Smooth muscle cell of the umbilical artery (primary cell): ENCODE measurements at places on chromosomes 5 and 9. TPM values are rescaled to one million over a fixed set of nuclear protein-coding genes. Genes with fewer than 3 reads are reported as not detected.

Gene FOXD4
- under 0.01 and 0.09 TPM in 2 replicates for total RNA-seq

Gene SLC4A9
- total RNA-seq = not detected in 2 replicates

Gene SYK
- total RNA-seq = not detected in 2 replicates

Gene GRM6
- total RNA-seq = not detected in 2 replicates

Gene FOXI1
- not detected in 2 replicates for total RNA-seq

Gene NRARP
- 0.18 and 0.30 TPM in 2 replicates for total RNA-seq

Gene PCDHGA12
- total RNA-seq = 16.3 and 33.7 TPM in 2 replicates

Gene COL5A1
- total RNA-seq = 1,286 and 1,941 TPM in 2 replicates

Gene SV2C
- not detected in 2 replicates for total RNA-seq

Gene TMEM252
- total RNA-seq = not detected in 2 replicates

Gene ADGRV1
- total RNA-seq = 0.14 and 0.89 TPM in 2 replicates

Gene PARP8
- 20.7 and 22.3 TPM in 2 replicates for total RNA-seq

Gene IL31RA
- 0.46 and 1.5 TPM in 2 replicates for total RNA-seq

Gene PCDHGB6
- 2.4 and 2.8 TPM in 2 replicates for total RNA-seq

Gene JAKMIP2
- 2.1 and 5.9 TPM in 2 replicates for total RNA-seq

Gene WWC1
- total RNA-seq = 1.2 and 7.0 TPM in 2 replicates

Gene LTC4S
- 0.59 and 1.0 TPM in 2 replicates for total RNA-seq

Gene RHOBTB3
- total RNA-seq = 256 and 273 TPM in 2 replicates

Gene PCBD2
- 4.8 and 5.6 TPM in 2 replicates for total RNA-seq

Gene OTULINL
- total RNA-seq = under 0.01 and 0.14 TPM in 2 replicates

Gene HTR4
- total RNA-seq = not detected in 2 replicates

Gene RNF180
- total RNA-seq = 7.4 and 15.2 TPM in 2 replicates

Gene CCIN
- 2.7 and 4.8 TPM in 2 replicates for total RNA-seq

Gene SEC61B
- total RNA-seq = 92.4 and 107 TPM in 2 replicates

Gene PCDHGC3
- total RNA-seq = 38.6 and 69.3 TPM in 2 replicates

Gene DNAH5
- total RNA-seq = 0.89 and 1.1 TPM in 2 replicates

Gene C1QTNF2
- 0.30 and 0.32 TPM in 2 replicates for total RNA-seq

Gene GARIN3
- total RNA-seq = not detected in 2 replicates

Gene TMEM141
- 39.2 and 72.2 TPM in 2 replicates for total RNA-seq

Gene CCL28
- 0.59 and 1.5 TPM in 2 replicates for total RNA-seq

Gene PRLR
- total RNA-seq = 0.55 and 0.89 TPM in 2 replicates

Gene SEMA6A
- 0.05 TPM in 1 of 2 replicates, not detected in the other for total RNA-seq

Gene SPACA9
- 2.4 and 2.5 TPM in 2 replicates for total RNA-seq

Gene ST6GALNAC6
- 20.5 and 25.0 TPM in 2 replicates for total RNA-seq

Gene CDH18
- total RNA-seq = 2.7 and 4.1 TPM in 2 replicates
